ENCODE measurements at places on chromosomes 16 and 17. TPM values are rescaled to one million over a fixed set of nuclear protein-coding genes. Genes with fewer than 3 reads are reported as not detected.

SLC6A2 gene
- not detected for polyA plus RNA-seq

KRT31 gene
- not detected for polyA plus RNA-seq

TELO2 gene
- 9.4 TPM for polyA plus RNA-seq

RUSF1 gene
- 23.1 TPM for polyA plus RNA-seq

KRTAP2-1 gene
- polyA plus RNA-seq = not detected

ZP2 gene
- polyA plus RNA-seq = not detected
